ENCODE measurements at places on chromosomes 12 and 14.

GRCh38 chr14:35341751-35342488, 49.7 kb downstream of the PSMA6 start:
- DNase-seq = no peak

- DNase-seq = no peak
Observed at GRCh38 chr14:89853936-89854693, 100.4 kb downstream of the EFCAB11 start.

GRCh38 chr12:31117203-31118011, 43.7 kb downstream of the DDX11 start:
- peak; percentile 63 for DNase-seq

GRCh38 chr12:15059123-15059522, 86.3 kb downstream of the PDE6H start:
- no peak for DNase-seq

DNA sequence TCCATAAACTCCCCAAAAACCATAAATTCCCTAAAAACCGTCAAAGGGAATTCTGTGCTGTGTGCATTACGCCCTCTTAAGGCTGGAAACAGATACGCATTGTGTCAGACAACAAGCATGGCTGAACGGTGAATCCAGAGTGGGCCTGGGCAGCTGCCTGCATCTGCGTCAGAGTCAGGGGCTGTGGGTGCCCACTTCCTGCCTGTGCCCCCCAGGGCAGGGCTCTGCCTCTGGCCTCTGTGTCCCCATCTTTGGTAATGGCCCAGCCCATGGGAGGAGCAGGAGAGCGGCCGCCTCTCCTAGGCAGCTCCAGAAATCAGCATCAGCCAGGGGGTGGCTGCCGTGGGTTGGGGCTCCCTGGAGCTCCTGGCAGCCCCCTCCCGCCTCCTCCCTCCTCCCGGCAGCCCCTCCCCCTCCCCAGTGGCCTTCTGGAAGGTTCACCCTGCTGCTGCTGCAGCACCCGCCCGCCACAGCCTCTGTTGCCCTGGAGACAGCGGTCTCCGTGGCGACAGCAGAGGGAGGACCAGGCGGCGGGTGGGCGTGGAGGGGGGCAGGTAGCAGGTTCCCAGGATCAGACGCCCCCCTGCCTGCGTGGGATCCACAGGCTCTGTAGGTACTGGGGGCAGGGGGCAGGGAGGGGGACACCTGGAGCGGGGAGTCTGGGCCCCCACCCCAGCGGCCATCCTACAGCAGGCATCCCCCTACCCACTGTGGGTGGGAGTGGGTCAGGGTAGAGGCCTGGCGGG, 5.9 kb downstream of the MMP17 start:
- no peak for DNase-seq

DNA sequence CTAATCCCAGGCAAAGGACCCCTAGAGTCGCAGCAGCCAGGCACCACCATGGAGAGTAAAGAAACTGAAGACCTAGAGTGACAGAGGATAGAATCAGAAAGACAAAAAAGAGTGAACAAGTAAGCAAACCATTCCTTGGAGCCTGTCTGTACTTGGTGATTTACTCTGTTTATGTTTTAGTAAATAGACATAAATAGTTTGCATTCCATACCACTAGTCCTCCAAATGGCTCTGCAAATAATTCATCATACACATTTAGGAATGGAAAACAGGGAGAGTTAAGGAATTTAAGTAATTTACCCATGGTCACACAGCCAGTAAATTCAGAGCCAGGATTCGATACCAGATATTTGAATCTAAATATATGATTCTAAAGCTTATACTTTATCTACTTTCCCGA, 2.8 kb downstream of the OLR1 start:
- no peak for DNase-seq

GRCh38 chr14:55271572-55272298, 514 bp downstream of the FBXO34 start:
- peak; percentile 59 for DNase-seq

GRCh38 chr14:45261209-45261608, 8.2 kb upstream of the MIS18BP1 start:
- DNase-seq = no peak

- DNase-seq = no peak
Observed at GRCh38 chr12:107417004-107417403, 268.6 kb upstream of the PWP1 start.

- no peak for DNase-seq
Observed at GRCh38 chr12:109689426-109689825, 24.2 kb upstream of the FAM222A start.

- DNase-seq = no peak
Observed at GRCh38 chr12:632102-632696, 31.0 kb downstream of the NINJ2 start.

- DNase-seq = no peak
Observed at GRCh38 chr14:53047307-53048069, 96.6 kb upstream of the FERMT2 start.

GRCh38 chr12:30694412-30695198, 1.1 kb downstream of the IPO8 start:
- DNase-seq = peak; percentile 26

GRCh38 chr12:50082644-50083043, 2.5 kb upstream of the SMARCD1 start:
- DNase-seq = no peak

DNA sequence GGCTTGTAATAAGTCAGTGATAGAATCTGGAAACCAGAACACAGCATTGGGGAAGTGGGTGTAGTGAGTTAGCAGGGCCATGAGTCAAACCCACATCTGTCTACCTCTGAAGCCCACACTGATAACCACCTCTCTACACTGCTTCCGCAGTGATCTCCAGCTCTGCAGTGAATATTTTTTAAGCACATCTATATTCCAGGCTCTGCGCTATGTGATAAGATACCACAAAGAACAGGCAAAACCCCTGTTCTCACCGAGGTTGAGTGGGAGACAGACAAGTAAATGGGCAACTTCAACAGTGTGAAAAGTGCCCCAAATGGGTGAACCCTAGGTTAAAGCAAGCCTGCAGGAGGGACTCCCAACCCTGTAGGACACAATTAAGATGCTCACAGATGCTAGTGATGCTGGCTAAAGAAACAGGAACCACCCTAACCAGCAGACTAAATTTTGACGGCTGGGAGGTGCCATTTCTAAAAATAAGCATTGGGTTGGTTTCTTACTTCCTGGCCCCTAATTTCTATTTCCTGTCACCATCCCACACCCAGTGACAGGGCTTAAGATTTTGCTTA, 375.0 kb downstream of the DPF3 start:
- peak; percentile 36 for DNase-seq

GRCh38 chr14:85530626-85531025, 682 bp downstream of the FLRT2 start:
- DNase-seq = no peak

DNA sequence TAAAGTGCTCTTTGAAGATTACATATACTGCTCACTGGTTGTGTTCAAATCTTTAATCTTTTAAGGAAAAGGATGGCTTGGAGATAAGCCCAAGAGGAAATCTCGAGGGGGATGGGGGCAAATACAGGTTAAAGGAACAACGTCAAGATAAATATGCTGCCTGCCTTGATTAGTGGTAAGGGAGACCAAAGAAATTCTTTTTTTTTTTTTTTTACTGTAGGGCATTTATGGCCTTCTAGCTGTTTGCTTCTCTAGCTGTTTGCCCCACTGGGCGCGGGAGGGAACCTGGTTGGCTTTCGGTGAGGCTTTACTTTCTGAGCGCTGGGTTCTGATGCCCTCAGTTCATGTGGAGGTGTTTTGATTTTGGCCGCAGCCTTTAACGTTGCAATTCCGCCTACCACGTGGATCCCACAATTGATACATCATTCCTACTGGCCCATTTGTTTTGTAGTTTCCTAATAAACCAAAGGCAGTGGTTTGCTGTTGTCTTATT, 5.7 kb downstream of the CCND2 start:
- DNase-seq = no peak

- no peak for DNase-seq
Observed at GRCh38 chr12:3996322-3996721, 123.1 kb upstream of the PARP11 start.

DNA sequence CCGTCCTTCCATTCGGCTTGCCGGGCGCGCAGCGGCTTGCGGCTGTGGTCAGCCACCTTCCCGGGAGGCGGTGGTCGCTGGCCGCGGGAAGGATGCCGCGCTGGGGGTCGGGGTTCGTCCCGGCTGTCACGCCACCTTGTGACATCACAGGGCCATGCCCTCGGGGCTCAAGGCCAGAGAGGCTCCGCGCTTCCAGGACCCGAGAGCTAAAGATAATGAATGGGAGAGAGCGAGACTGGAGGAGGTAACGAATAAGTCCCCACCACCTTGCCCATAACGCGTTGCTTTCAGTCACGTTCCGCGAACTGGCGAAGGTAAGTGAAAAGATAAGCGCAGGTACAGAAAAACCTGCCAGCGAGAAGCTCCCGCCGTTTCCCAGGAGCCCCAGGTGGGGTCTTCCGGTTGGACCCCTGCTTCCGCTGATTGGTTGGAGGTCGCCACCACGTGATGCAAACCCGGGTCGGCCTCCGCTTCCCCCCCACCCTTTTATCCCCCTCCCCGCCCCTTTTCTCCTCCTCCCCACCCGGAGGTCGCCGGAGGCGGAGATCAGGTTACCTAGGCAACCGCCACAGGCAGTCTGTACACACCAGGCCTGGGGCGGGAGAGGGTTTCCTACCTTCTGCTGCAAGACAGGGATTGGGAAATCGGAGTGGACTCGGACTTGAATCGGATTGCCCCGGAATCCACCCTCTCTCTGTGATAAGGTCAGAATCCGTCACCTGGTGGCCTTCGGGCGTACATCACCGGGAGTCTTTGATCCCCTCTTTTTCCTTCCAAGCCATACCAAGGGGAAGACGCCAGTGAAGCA, at the start of gene LRRC9:
TSS of gene LRRC9 (plus strand) at position 575 of the 808 bp plus-strand sequence.
- DNase-seq = peak; percentile 5

GRCh38 chr12:48043771-48044170, 39.5 kb upstream of the COL2A1 start:
- no peak for DNase-seq

DNA sequence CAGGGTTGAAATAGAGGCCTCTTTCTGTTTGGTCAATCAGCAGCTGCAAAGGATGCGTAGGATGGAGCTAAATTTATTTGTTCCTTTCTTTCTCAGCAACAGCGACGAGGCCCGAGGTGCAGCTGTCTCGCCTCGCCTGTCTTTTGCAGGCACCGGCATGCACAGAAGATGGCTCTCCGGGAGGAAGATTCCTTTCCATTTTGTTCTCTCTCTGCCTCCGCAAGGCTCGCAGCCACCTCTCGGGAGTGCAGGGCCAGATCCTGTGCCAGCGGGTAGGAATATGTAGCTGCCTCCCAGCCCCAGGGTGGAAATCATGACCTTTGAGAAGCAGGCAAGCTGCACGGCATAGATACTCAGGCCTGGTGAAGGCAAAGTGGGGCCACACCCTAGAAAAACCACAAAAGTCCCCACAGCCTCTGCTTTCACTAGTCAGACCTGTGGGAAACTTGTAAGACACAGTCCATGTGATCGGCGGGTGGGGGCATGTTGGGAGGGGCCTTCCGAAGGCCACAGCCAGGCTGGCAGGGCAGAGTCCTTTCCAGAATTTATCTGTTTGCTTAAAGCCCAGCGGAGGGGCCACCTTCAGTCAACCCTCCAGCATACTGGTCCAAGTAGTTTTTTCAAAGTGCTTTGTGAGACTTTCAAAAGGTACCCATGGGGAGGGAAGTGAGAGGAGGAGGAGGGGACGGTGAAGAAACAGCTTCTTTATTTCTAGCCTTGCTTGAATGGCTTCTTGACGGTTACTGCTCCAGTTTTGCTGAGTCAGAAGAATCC, at the start of gene MAP1LC3B2:
TSS of gene MAP1LC3B2 (plus strand) at position 220 of the 774 bp plus-strand sequence. CDS start 16,562 bp downstream, outside the sequence.
- DNase-seq = peak; percentile 65

GRCh38 chr14:67413806-67414769, 2.1 kb upstream of the PLEK2 start:
- DNase-seq = peak; percentile 46

- DNase-seq = no peak
Observed at GRCh38 chr12:122235741-122236140, 9.9 kb upstream of the DIABLO start.

- no peak for DNase-seq
Observed at GRCh38 chr12:77584860-77585259, 245.8 kb upstream of the NAV3 start.

DNA sequence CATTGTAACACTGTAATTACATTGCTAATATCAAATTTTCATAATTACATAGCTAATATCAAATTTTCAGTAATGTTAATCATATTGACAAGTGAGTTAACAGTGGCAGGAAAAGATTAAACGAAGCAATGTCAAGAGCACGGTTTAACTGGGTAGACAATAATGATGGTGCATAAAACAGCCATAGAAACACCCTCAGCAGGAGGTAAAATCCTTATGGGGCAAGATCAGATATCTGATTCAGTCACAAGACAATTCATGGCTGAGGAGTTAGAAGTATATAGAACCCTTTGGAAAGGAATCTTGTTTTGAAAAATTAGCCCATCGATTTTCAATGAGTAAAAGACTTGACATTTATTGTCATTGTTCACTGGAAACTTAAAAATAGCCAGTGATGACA, 190.6 kb downstream of the SLC2A13 start:
- no peak for DNase-seq

DNA sequence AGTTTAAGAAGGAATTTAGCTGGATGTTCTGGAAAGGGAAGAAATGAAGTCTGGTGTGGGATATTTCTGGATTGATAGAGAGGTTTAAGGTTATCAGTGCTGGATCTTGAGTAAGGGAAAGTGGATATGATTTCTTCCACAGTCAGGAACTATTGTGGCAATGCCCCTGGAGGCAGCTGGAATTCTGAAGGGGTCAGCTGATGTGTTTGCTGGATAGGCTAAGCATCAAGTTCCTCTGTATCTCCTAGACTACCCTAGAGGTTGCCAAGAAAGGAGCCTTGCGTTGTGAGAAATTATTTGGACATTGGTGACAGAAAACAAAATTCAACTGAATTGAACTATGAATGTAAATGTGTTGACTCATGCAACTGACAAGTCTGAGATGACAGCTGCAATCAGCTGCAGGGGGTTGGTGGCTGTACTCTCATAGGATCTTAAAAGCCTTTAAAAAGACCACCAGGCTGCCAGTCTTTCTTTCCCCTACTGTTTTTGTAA, 244.4 kb downstream of the ATXN7L3B start:
- DNase-seq = no peak

GRCh38 chr12:44246482-44247105, 410.7 kb downstream of the TMEM117 start:
- no peak for DNase-seq

DNA sequence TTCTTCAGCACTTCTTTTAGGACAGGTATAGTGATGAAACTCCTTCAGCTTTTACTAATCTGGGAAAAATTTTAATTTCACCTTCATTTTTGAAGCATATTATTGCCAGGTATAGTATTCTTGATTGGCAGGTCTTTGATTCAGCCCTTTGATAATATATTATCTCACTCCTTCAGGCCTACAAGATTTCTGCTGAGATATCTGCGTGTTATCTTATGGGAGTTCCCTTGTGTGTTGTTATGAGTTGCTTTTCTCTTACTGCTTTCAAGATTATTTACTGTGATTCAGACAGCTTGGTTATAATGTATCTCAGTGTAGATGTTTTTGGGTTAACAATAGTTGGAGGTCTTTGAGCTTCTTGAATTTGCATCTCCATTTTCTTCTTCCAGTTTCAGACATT, 87.4 kb downstream of the ATF7IP start:
- no peak for DNase-seq

- no peak for DNase-seq
Observed at GRCh38 chr14:20714593-20715250, 26.2 kb downstream of the ANG start.

GRCh38 chr12:122106843-122107242, 28.3 kb downstream of the MLXIP start:
- no peak for DNase-seq
